Stimulated activated CD4-positive, alpha-beta T cell treated with anti-CD3 and anti-CD28 coated beads, Interleukin-15, amount 100 ng/mL, for 48 hours (primary cell): ENCODE measurements at places on chromosomes 12 and 14.

GRCh38 chr12:87150969-87151662, 878.1 kb downstream of the C12orf50 start:
- DNase-seq = no peak

GRCh38 chr12:19575337-19576243, 136.3 kb downstream of the AEBP2 start:
- DNase-seq = no peak

- DNase-seq = no peak
These were observed 28.8 kb downstream of the SIX4 start for GRCh38 chr14:60695327-60695726.

GRCh38 chr14:38206689-38207376, 871 bp upstream of the SSTR1 start:
- DNase-seq = no peak

DNA sequence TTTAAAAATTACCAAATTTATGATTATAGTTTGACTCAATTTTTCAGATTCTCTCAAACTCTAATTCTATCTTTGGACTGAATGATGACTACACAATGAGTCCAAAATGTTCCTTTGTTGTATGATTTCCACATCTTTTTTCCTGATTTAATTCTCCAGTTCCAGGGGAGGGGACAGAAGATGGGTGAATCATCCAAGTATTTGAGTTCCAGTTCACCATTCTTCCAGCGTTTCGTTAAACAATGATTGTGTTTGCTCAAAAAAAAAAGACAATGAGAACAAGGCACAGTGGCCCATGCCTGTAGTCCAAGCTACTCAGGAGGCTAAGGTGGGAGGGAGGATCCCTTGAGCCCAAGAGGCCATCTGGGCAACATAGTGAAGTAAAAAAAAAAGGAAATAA, 23.8 kb downstream of the BAZ1A start:
- DNase-seq = no peak

- DNase-seq = no peak
These were observed 171.2 kb downstream of the ZFP36L1 start for GRCh38 chr14:68621400-68622365.

DNA sequence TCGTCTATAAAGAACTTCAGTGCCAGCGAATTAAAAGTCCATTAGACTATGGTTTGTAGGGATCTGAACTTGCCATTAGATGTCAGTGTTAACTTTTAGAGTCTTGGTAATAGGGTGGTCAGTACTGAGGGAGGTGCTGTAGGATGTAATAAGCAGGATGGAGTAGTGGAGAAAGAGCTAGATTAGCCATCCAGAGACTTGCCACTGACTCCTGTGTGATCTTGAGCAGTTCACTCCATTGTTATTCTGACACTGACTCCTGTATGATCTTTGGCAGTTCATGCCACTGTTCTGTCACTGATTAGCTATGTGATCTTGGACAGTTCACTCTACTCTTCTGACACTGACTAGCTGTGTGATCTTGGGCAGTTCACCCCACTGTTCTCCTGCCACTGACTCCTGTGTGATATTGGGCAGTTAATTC, 133.6 kb downstream of the TTLL5 start:
- DNase-seq = no peak

DNA sequence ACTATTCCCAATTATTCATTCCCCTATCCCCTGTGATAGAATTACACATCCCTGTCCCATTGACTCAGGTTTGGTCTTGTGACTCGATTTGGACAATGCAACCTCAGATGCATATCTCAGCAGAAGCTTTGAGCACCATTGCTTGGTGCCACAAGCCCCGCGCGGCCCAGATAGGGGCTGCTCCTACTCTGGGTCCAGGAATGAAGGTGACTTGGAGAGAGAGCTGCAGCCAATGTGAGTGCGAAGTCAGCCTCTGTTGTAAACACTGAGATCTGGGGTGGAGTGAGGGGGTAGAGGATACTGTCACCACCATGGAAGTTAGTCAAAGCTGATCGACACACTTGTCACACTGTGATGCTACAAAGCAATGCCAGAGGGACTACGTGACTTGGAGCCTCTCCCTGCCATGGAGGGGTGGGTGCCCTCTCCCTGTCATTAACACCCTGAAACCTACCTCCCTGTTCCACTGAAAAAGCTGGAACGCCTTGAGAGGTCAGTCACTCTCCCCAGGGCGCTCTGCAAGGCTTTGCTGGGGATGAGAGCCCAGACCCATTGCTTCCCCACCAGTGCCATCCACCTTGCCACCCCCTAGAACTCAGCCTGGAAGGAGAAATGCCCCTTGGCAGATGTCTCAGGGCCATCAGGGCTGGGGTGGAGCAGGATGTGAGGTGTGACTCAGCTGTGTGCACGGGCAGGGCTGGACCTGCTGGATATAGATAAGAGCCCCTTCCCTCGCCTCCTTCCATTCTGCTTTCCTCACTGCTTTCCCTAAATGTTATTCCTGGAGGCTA, 6.6 kb upstream of the PLEK2 start:
- no peak for DNase-seq
